ENCODE measurements at places on chromosomes 2 and 18.

DNA sequence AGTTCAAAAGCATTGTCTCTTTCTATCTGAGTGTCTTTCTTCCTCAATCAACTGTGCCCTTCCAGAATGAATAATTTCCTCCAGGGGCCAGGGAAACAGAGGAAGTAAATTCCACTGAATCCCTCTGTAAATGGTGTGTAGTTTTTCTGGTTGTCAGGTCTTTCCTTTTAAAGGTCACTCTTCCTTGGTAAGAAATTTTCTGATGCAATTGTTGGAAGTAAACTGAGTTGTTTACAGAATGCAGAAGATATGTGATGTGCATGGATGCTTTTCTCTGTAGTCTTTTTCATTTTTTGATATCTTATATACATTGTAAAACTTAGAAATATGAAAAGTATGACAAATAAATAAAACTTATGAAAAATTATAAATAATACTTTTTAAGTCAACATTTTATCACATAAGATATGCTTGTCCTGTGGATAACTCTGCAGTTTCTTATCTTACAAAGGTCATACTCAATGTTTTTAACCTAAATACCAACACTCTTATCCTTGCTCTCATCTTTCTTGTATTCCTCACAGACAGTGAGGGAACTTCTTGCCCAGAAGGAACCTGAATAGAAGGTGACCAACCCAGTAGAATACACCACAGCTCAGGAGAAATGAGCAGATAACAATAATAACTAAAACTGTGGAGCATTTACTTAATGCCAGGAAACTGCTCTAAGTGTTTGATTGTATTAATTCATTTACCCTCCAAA is 234.5 kb downstream of the METTL4 start:
- no peak for DNase-seq

DNA sequence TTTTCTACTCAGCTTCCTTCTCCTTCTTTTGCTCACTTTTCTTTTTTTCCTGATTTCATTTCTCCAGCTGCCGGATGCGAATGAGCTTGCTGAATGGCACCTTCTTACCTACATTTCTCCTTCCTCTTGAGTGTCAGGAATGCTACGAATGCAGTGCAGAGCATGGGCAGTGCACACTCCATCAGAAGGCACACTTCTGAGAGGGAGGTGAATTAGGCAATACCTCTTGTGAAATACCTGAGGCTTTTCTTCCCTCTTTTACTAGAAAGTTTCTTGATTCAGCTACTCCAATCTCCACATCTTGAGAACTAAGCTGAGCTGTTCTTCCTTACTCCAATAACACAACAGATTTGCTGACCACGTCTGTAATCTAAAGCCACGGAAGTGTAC is 51.1 kb downstream of the PLEKHM3 start:
- no peak for DNase-seq

DNA sequence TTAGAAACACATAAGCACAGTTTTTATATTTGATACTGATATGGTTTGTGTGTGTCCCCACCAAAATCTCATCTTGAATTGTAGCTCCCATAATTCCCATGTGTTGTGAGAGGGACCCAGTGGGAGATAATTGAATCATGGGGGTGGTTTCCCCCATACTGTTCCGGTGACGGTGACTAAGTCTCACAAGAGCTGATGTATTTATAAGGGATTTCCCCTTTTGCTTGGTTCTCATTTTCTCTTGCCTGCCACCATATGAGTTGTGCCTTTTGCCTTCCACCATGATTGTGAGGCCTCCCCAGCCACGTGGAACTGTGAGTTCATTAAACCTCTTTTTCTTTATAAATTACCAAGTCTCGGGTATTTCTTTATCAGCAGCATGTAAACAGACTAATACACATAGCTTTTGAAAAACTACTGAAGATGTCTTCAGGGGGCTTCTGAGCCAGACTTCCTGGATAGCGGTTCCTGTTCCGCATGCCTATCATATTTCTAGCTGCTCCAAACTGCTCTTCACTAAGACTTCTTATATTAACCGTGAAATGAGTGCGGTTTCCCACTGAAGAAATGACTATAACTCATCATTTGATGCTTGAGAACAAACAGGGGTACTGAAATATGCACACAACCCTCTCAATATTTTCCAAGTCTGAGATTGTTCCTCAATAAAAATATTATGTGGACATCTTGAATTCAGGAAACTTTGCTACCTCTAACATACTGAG is 75.8 kb downstream of the SPHKAP start:
- DNase-seq = no peak

DNA sequence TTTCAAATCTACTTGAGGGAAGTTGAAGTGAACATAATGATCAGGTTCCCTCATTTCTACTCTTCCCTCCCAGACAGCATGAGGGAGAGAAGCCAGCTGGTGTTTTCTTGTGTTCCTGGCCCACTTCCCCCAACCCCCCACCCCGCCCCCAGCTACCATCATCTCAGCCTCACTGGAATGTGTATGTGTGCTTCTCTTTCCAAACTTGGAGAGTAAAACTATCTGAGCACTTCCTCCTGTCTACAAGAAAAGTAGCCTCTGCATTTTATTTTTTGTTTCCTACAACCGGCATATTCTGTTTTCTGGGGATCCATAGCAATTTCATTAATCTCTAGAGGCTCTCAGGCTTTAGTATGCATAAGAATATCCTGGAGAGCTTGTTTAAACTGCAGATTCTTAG is 53.6 kb upstream of the GRHL1 start:
- DNase-seq = no peak

DNA sequence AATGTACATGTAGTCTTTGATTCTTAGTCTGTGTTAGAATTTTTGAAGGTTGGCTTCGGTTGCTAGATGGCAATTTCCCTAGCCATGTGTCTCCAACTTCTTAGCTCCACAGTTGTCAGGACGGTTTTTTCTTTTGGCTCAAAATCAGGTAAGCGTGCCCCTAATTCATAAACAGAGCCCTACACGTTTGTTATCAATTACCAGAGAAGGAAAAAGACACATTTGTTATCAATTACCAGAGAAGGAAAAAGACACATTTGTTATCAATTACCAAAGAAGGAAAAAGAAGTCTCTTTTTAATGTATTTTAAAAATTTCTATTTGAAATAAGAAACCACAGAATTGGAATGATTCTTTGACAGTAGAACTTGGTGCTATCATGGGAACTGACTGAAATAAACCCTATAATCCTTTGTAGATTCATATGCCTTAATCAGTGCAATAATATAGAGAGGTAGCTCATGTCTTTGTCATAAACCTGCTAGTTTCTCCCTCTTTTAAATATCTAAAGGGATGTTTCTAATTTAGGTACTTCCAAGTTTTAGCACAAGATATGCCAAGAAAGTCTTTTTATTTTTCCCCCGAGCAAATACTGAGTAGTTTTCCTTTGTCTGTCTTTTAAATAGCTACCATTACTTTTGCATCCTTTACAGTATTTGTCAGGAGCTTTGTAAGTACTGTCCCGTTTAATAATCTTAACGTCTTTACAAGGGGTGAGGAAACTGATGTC is 35.9 kb downstream of the CAMKMT start:
- no peak for DNase-seq

DNA sequence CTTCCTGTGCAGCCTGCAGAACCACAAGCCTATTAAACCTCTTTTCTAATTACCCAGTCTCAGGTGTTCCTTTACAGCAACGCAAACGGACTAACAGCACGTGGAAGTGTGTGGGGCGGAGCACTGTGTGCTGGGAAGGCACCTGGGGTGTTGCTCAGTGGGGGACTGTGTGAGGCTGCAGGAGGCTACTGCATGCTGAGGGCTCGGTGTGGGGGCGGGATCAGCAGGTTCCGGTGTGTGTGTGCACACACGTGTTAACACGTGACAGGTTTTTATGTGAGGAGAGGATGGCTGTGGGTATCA is 58.9 kb downstream of the ANKMY1 start:
- DNase-seq = no peak

DNA sequence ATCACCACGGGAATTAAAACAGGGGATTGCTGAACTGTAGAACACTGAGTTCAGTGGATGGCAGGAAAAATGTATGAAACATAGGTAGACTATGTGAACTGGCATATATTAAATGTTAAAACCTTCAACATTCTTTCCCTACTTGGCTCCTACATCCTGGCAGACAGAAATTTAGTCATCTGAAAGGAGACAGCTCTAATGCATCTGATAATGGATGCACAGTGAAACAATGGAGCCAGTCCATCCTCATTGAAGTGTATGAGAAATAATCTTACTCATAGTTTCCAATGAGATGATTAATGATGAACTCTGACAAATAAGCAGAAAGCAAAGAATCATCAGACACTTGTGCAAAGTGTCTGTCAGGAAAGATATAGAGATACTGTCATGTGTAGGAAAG is 1629.7 kb upstream of the TMEFF2 start:
- DNase-seq = no peak

DNA sequence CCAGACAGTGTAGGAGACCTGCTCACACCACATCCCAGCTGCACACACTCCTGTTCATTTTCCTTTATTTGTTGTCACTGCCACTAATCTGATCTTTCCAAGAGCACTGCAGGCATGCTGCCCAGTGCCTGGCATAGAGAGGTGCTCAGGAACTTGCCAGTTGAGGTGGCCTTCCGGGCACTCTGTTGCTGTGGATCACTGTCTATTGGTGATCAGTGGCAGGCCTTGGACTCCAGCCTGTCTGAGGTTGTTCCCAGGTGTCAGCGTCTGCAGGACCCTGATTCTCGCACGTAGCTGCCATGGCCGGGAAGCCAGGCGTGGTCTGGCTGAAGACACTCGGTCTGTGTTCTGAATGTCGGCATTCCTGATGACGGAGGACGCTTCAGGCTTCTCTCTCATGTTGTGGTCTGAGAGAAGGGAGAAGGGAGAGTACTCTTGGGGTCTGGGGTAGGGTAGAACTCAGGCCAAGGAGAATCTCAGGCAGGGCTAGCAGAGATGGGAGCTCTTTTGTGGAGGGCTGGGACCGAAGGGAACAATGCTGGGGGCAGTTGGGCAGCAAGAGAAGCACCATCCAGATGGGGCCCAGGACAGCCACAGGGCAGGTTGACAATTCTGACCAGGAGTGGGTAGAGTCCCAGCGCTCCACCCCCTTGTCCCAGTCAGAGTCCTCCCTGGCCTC is 240.9 kb downstream of the MYCN start:
- DNase-seq = no peak

DNA sequence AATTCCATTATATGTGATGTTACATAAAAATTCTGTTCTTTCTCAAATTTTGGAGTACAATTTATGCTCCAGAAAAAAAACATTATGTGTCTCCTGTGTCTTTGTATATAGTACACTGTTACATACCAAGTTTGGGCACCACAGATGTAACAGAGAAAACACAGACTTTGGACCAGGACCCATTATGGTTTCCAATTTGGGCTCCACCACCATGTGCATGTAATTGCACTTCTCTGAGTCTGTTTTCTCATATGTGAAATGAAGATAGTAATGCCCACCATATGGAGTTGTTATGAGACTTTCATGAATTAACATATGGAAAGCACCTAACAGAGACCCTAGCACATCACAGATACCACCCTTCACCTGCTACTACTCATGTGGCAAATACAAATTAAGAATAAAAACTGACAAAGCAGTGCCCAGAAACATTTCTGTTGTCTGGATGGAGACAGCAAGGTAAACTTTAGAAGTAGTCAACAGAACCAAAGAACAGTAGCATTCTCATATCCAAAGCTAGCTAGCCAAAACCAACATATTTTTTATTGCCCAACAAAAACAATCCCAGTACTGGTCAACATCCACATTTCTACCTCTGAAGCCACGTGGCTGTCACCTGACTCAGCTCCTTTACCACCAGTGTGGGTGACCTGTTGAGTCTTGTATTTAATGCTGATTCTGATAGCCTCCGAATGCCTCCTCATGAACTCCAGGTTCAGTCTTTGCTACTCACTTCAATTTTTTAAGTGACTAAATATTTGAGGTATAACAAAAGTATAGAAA is 42.9 kb downstream of the ANTXR1 start:
- no peak for DNase-seq

GRCh38 chr18:62312851-62313250 is 12.3 kb upstream of the TNFRSF11A start:
- no peak for DNase-seq

- no peak for DNase-seq
Observed at GRCh38 chr2:28463211-28463816, 32.5 kb upstream of the PLB1 start.

DNA sequence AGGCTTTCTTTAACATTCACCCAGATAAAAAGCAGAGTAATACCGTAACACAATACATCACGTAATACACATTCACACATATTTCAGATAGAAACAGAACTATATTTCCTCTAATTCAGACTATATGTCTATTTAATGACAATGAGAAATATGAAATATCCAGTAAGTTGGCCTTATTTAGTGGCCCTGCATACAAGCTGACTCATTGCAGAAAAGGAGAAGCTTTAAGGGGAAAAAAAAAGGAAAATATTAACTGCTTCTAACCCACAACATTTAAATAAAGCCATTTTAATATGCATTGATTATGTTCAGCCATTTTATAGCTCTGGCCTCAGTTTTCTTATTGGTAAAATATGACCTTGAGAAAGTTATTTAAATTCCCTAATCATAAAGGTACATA is 94.8 kb downstream of the PPP1R1C start:
- DNase-seq = no peak

GRCh38 chr2:73070643-73071359 is 711 bp downstream of the SFXN5 start:
- peak; percentile 24 for DNase-seq

GRCh38 chr2:170073288-170073687 is 104.7 kb upstream of the MYO3B start:
- no peak for DNase-seq

DNA sequence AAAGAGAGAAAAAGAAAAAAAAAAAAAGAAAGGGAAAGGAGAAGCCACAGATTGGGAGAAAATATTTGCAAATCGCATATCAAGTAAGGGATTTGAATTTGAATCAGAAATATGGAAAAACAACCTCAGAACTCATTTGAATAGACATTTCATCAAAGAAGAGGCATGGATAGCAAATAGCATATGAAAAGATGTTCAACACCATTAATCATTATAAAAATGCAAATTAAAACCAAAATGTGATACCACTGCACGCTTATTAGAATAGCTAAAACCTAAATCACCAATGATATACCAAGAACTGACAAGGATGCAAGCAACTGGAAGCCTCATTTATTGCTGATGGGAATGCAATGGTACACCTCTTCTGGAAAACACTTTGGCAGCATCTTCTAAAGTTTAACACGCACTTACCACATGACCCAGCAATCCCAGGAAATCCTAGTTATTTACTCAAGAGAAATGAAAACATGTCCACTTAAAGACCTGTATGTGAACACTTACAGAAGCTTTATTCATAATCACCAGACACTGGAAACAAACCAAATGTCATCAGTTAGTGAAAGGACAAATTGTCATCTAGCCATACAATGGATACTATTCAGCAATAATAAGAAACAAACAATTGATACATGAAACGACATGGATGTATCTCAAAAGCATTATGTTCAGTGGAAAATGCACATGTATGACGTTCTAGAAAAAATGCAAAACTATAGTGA is 10.3 kb downstream of the DNER start:
- no peak for DNase-seq

DNA sequence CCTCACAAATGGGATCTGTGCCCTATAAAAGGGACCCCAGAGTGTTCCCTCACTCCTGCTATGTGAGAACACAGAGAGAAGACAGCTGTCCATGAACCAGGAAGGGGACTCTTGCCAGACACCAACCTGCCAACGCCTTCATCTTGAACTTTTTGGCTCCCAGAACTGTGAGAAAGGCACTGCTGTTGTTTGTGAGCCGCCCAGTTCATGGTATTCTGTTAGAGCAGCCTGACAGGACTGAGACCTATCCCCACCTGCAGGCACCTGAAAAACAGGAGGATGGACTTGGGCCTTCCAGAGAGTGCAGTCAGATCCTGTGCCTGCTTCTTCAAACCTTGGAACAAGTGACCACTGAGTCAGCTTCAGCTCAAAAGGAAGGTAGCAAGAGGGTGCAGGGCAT is 51.4 kb downstream of the CRACDL start:
- no peak for DNase-seq
